Stimulated activated CD4-positive, alpha-beta T cell treated with anti-CD3 and anti-CD28 coated beads, Interleukin-1b, Interleukin-23, amount 100 ng/mL, for 1 hour (primary cell): ENCODE measurements at places on chromosomes 7 and 10.

- no peak for DNase-seq
These were observed 127.6 kb downstream of the NEBL start for GRCh38 chr10:20769481-20769880.

DNA sequence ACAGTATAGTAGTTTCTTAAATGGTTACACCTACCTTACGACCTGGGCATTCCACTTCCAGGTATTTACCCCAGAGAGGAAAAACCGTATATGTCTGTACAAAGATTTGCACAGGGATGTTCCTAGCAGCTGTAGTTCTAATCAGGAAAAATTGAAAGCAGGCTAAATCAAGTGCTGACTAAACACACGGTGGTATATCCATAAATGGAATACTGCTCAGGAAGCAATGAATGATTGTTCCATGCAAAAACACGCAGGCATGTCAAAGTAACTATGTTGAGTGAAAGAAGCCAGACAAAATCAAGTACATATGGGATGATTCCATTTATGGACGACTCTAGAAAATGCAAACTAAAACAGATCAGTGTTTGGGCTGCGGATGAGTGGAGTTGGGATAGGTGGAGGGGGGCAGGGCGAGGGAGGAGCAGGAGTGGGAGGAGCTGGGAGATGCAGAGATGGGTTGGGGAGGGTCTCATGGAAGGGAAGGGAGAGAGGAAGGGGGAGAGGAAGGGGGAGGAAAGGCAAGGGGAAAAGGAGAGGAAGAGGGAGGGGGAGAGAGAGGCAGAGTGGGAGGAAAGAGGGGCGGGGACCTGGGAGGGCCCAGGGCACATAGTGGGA lies 484 bp upstream of the MSRB2 start:
- no peak for DNase-seq

DNA sequence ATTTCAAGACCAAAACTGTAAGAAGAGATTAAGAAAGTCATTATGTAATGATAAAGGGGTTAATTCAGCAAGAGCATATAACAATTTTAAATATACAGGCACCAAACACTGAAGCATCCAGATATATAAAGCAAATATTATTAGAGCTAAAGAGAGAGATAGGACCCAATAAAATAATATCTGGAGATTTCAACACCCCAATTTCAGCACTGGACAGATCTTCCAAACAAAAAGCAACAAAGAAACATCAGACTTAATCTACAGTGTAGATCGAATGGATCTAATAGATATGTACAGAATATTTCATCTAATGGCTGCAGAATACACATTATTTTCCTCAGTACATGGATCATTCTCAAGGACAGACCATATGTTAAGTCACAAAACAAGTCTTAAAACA lies 151.3 kb downstream of the COBL start:
- no peak for DNase-seq

DNA sequence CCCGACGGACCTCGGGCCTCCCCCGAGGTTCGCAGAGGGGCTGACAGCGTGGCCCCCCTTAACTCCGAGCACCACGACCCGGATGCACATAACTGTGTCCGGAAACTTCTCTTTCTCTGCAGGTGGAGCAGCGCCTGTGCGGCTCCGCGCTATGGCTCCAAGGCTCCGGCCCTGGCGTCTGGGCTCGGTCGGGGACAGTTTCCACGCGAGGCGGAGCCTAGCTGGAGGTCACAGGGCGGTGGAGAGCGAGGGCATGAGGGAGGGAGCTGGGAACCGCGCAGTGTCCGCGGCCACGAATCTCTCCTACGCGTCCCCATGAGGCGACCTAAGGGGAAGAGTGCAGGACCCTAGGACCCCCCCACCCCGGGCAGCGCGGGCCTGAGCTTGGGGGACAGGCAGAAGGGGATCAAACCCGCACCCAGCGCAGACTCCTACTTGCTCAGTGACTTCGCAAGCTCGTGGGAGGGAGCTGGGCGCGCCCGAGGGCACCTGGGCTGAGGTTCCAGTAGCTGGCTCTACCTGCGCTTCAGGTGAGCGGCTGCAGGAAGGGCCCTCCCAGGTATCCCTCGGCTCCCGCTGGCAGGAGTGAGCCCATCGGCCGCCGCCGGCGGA lies 8.6 kb upstream of the MNX1 start:
- no peak for DNase-seq

- DNase-seq, result no peak
These were observed 48.7 kb upstream of the SHH start for GRCh38 chr7:155860840-155861479.

- DNase-seq, result no peak
These were observed 283.4 kb downstream of the TFEC start for GRCh38 chr7:115747174-115747573.

GRCh38 chr7:67105377-67105776 lies 108.7 kb downstream of the TYW1 start:
- no peak for DNase-seq

DNA sequence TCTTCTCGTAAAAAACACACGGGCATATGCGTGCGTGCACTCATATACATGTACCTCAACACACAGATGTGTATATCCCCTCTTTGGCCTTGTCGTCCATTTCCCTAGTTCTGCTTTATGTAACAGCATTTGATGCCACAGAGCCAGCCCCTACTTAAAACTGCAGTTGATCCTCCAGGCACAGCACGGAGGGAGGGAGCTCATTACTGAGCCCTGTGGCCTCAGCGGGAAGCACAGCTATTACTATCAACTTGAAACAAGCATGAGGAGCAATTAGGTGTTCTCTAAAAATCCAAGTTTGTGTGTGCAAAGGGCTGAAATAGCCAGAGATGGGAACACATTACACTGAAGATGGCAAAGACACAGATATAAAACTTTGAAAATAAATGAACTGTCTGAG lies 580.9 kb downstream of the GLRX3 start:
- DNase-seq, result no peak

DNA sequence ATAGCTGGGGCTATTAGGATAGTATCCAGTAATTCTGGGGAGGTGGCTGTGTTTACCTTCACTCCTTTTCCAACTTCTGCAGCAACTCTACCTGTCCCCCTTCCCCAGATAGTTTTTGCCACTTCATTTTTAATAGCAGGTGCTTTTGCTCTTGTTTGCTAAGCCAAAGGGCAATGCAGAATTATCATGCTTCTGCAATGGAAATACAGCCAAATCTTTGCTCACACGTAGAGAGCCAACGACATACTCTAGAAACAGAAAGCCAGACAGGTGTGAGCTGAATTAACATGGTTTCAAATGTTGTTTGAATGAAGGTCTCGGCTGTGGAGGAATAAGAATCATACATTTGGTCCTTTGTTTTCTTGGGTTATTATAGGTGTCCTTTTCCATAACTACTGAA lies 14.4 kb downstream of the PLEKHS1 start:
- DNase-seq, result no peak

GRCh38 chr7:114416129-114416990 lies 1.7 kb downstream of the FOXP2 start:
- DNase-seq, result no peak

GRCh38 chr10:96767611-96768010 lies 47.3 kb upstream of the PIK3AP1 start:
- no peak for DNase-seq

DNA sequence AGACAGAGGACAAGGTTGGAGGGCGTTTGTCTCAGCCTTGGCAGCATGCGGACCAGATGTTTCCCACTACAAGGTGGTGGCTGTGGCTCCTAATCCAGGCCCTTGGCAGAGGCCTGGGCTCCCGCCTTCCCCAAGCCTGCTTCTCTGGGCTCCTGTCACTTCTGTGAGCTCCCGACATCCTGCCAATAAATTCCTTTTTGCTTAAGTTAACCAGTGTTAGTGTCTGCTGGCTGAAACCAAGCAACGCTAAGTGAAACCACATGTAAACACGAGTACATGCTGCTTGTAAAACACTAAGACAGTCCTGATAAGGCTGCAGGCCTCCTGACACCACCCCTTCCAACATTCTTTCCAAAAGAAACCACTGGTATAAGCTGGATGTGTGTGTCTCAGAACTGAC lies 263.6 kb upstream of the ZMIZ1 start:
- DNase-seq, result no peak

DNA sequence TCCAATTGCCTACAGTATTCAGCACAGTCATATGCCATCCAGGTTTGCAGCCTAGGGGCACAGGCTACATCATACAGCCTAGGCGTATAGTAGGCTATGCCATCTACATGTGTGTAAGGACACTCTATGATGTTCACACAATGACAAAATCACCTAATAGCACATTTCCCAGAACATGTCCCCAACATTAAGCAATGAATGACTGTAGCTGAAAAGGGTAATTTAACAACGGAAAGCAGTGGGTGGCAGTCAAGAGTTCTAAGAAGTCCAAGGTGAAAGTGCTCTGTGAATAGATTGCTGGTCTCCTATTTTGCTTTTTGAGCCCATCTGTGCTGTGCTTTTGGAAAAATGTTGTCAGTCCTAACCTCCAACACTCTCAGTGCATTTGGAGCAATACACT lies 162.6 kb downstream of the KLF6 start:
- DNase-seq, result no peak
